ENCODE measurements at places on chromosomes 1 and 21.

DNA sequence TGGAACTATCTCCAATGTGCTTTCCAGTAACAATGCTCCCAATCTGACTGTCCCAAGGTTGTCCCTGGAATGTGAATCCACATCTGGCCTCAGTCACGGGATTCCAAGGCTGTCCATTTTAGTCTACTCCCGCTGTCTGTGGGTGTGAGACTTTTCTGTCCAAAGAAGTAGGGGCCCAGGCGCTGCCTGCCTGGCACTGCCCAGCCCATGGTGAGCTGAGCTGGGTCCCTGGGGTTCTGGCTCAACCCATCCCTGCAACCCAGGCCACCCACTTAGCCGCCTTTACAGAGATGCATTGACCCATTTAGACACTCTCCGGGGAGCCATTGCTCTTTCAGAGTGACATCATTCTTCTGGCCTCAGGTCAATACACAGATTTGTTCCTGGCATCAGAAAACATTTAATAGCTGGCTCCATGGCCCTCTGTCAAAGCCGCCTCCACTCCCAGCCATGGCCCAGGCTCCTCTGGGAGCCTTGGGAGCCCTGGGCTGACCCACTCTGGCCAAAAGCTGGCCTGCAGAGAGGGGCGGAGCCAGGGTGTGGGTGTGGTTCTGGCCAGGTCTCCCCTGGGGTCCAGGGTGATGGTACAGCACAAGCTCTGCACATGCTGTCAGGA is 47.2 kb upstream of the PAX7 start:
- no peak for DNase-seq

DNA sequence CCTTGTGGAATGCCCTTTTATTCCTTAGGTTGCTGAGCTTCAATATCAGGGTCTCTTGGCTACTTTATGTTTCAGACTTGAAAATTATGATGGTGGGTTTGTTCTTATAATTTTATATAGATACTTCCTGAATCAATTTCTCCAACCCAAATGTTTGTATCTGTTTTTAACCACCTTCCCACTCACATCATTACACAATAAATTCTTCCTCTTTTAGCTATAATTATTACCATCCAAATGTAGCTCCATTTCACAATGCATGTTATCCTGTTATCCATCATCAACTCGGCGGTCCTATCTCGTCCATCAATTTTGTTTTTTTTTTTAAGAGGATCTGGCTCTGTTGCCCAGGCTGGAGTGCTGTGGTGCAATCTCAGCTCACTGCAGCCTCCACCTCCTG is 357.6 kb upstream of the ZP4 start:
- no peak for DNase-seq

DNA sequence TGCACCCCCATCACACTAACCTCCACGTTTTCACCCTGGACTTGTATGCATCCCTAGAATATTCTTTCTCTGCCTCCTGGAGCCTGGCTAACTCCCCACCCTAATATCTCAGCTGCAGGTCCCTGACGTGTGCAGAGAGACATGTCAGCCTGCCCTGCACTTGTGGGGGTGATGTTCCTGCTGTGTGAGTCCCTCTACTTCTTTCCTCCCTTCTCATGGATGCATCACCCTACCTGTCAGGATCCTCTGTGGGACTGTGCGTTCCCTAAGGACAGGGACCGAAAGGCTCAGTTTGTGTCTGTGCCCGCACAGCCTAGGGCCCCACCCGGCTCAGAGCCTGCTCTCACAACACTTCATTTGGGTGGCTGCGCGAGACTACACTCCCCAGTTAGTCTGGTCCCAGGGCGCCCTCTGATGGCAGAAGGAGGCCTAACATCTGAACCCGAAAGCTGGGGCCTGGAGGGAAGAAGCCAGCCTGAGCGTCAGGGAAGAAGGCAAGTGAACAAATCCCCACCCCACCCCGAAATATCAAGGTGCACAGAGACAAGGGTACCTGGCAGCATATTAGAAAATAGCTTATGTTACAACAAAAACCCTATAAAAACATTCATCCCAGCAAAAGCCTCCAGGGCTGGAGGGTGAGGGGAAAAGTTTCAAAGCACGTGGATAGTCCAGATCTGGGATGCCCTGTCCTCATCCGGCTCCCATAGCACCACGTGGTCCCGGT is 3.7 kb downstream of the CD52 start:
- DNase-seq: peak; percentile 99

GRCh38 chr1:95028954-95029353 is 43.8 kb downstream of the ALG14 start:
- DNase-seq: no peak

DNA sequence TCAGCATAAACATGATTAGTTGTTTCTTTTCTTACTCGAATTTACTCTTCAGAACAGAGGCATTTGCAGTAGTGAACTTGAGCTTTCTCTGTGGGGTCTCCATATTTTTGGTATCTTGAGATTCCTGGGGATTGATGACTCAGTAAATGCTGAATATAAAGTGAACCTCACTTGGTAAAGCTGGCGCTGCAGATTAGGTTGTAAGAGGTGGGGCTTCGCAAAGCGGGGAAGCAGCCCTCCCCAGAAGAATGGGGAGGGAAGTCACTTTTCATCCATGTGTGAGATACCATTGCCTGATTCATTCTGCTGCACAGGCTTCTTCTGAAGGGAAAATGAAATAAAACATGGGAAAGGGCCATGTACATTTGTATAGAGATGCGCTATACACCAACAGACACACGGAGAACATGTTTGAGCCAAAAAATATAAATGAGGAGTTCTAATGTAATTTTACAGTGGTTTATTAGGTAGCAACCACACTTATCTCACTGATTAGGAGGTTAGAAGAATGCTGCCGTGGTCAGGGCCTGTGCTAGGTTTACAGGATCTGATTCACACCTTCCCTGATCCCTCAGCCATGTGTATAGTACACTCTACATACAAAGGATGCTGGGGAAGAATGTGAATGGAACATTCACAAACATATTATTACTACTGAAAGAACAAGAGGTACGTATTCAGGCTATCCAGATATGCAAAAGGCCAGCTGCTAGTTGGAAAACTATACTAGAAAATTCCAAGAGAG is 63.5 kb downstream of the DNTTIP2 start:
- no peak for DNase-seq

GRCh38 chr1:6599141-6599975 is 3.3 kb downstream of the KLHL21 start:
- no peak for DNase-seq

DNA sequence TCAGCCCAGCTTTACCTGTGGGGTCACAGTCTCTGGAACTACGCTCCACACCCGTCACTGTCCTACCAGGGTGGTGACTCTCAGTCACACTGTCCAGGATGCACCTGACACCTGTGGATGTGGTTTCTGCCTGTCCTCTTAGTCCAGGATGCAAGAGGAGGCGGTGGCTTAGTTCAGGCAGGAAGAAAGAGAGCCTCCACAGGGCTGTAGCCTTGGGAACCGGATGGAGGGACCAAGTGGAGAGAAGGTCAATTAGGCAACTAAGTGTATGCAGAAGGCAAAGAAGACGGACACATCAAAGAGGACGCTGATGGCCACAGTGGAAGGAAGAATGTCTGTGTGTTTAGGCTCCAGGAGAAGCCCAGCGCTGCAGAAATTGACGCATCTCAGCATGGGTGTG is 153.9 kb upstream of the IRF2BP2 start:
- no peak for DNase-seq

GRCh38 chr1:119715542-119715941 is 3.8 kb downstream of the PHGDH start:
- no peak for DNase-seq

GRCh38 chr1:113452921-113453770 is 62.8 kb downstream of the MAGI3 start:
- no peak for DNase-seq

Measured in omental fat pad (tissue), 4 donors.